ENCODE measurements at places on chromosomes 7 and 10.
A peak's percentile ranks its signal among the peaks of the same experiment; 100 is the strongest.

- DNase-seq: no peak
Measured at GRCh38 chr7:95205665-95206225, 118.6 kb downstream of the PON1 start.

DNA sequence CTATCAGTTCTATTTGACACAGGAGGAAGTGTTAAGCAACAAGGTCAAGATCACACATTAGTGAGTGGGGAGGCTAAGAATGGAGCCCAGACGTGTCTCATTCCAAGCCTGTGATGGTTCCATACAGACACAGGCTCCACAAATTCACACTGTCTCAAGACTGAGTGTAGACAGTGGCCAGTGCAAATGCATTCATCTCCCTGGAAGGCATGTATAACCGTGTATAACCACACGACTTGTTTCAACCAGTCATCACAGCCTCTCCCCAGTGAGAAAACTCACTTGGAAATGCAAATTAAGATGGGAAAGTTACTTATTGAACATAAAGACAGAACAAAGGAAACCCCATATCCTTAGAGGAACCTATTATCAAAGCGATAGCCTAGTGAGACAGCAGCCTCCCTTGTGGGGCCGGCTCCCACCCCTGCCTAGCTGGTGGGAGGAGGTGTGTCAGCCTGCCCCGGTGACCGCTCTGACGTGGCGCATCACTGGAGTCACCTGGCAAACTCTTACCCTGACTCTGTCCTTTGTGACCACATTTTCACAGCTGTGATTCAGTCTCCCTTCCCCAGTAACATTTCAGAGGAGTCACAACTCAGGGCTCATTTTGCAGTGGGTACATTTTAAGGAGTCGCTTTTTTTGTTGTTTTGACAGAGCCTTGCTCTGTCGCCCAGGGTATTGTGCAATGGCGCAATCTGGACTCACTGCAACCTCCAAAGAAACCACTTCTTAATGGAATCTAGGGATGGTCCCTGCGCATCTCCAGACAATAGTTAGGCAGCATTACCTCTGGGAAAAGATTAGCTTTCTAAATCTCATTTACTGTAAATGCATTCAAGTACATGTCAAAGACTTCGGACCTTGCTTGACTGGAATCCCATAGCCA, 126.6 kb upstream of the PARD3 start:
- DNase-seq: no peak

- no peak for DNase-seq
Measured at GRCh38 chr10:44071479-44071878, 313.4 kb downstream of the CXCL12 start.

DNA sequence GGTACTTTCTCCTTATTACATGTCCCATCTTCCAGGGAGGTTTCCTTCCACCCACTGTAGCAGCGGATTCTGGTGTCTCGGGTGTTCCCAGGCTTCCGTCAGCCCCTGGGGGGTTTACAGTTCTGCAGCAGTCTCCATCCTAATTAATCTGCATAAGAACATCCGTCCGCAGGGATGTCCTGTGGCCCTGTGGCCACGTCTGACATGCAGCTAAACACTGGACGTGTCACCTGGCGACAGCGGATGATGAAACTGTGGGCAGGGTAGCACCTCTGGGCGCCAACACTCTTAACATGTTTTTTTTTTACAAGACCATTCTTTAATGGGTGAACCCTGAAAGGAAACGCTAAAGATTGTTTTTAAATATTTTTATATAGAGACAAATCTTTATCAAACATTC, 58.2 kb downstream of the DIP2C start:
- DNase-seq: no peak

DNA sequence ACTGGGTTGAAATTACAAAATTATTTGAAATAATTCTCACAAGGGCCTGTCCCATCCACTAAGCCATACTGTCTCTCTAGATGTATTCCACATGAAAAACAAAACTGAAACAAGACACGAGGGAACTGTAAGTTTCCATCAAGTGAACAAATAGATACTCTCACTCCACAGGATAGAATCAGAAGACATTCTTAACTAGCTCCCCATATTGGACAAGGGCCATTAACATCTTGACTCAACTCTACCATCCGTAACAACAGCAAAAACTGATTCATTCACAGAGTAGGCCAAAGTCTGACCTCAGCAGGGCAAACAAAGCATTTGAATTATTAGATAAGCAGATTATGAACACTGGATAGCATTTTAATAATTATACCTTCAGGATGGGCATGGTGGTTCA, 29.1 kb downstream of the UBE2H start:
- DNase-seq: no peak

- DNase-seq: no peak
Measured at GRCh38 chr10:118373786-118374185, 31.7 kb upstream of the FAM204A start.

DNA sequence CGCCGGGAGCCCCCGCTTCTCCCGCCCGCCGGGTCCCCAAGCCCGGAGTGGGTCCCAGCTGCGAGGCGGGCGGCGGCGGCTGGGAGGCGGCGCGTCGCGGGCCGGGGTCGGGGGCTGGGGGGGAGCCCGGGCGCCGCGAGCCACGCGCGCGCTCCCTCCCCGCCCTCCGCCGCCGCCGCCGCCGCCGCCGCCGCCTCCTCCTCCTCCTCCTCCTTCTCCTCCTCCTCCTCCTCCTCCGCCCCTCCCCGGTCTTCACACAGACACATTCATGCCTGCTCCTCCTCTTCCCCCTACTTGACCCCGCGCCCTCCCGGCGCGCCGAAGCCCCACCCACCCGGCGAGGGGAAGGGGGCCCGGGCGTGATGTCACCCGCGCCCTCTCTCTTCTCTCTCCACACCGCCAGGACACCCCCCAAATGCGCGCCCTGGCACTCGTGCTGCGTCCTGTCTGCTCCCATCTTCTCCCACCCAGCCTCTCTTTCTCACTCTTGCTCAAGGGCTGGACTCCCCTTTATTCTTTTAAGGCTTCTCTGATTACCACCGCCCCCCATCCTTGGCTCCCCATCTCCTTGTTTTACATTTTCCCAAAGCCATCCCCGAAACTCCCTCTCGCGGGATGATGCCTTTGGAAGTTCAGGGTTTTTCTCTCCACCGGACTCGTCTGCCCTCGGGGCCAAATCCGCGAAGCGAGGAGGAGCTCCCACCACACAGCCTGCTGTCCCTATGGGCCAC, 967 bp upstream of the GLI3 start:
- DNase-seq: no peak

DNA sequence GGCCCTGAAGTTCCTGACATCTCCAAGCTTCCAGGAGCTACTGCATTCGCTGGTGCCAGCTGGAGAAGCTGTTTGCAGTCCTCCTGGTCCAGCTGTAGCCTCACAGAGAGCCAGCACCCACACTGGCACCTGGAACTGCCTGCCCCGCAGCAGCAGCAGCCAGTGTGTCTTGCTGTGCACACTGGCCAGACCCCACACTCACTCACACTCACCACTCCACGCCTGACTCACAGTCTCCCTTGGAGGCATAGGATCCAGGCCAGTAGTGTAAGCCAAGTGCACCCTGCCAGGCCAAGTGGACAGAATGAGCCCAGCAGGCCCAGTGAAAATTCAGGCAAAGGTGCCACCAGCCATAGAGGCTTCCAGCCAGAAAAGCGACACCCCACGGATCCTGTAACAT, 566.3 kb downstream of the GRM8 start:
- no peak for DNase-seq

GRCh38 chr7:137245890-137246289, 97.6 kb downstream of the PTN start:
- DNase-seq: no peak

DNA sequence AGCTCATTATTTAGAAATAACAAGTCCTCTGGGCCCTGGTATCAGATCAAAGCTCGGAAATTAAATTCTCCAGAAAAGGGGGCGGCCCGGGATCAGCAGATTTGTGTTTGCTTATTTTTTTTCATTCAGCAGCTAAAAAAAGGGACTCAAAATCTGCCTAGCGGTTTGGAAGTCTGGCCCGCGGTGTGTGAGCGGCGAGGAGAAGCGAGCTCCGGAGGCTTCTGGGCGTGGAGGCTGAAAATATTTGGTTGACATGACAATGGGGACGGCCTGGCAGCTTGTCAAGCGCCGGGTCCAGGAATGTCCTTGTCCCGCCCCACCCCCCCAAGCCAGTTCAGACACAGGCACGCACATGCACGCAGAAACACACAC, 43.4 kb downstream of the FOXL3 start:
- no peak for DNase-seq

- DNase-seq: no peak
Measured at GRCh38 chr10:20281579-20281978, 465.3 kb downstream of the PLXDC2 start.

GRCh38 chr7:1290026-1290678, 57.5 kb downstream of the UNCX start:
- peak; percentile 34 for DNase-seq

GRCh38 chr10:91311601-91312381, 91.3 kb downstream of the PCGF5 start:
- DNase-seq: no peak

DNA sequence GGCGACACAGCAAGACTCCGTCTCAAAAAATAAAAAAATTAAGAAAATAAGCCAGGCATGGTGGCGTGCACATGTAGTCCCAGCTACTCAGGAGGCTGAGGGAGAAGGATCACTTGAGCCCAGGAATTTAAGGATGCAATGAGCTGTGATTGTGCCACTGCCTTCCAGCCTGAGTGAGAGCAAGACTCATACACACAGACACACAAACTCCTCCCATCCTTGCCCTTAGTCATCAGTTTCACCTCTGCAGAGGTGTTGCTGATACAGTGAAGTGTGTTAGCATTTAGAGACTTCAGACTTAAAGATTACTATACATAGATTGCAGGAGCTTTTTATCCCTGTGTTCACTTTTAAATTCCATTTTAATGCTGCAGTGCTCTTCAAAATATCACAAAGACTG, 5.5 kb upstream of the H2AZ2 start:
- DNase-seq: no peak

GRCh38 chr10:63489838-63490237, 24.1 kb upstream of the JMJD1C start:
- DNase-seq: no peak

GRCh38 chr10:15660990-15661389, 58.7 kb downstream of the ITGA8 start:
- DNase-seq: no peak

DNA sequence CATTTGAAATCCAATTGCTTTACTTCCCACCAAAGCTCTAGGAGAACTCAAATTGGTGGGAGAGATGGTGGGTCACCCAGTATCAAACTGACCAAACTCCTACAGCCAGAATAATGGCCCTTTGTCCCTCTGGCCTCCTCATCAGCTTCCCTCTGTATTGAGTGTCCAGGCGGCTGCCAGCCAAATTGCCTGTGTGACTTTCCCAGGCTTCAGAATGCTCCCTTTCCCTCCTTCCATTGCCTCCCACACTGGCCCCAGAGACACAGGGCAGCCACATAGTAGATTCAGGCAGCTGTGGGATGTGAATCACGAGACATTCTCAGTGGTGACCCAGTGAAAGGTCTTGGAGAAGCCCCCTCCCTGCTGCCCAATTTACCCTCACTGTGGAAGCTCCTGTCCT, 12.7 kb upstream of the VDAC2 start:
- no peak for DNase-seq

DNA sequence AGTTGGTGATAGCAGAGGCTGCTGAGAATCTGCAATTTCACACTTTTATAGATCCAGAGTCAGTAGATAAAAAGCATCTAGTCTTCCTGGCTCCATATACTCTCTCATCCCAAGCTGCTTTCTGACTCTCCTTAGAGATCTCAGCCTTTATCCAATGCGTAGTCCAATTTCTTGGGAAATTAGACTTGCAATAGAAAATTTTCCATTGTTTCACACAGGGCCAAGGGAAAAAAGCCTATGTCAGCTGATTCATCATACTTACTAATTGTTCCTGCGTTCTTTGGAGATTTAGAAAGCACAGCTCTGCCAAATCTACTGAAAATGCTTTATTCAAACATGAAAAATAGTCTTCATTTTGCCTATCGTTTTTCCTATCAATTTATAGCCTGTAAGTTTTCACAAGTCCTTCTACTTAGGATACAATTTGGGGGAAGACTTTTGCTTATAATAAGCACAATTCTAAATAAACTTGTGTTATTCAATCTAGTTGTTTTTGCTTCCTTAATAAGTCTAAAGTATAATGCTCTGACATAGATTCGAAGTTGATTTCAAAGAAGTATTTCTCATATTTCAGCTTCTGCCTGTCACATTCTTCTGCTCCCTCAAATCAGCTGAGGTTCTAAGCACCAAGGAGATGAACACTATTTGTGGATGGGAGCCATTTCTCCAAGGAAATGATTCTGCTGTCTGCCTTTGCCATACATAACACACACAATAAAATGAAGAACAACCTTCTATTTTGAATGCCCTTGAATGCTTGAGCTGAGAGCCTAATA, 165.4 kb downstream of the ADAM12 start:
- no peak for DNase-seq

- no peak for DNase-seq
Measured at GRCh38 chr10:126204320-126204719, 184.0 kb downstream of the ADAM12 start.

- DNase-seq: no peak
Measured at GRCh38 chr7:130995252-130996081, 261.5 kb upstream of the KLF14 start.

GRCh38 chr10:58404001-58404400, 18.8 kb downstream of the TFAM start:
- no peak for DNase-seq

DNA sequence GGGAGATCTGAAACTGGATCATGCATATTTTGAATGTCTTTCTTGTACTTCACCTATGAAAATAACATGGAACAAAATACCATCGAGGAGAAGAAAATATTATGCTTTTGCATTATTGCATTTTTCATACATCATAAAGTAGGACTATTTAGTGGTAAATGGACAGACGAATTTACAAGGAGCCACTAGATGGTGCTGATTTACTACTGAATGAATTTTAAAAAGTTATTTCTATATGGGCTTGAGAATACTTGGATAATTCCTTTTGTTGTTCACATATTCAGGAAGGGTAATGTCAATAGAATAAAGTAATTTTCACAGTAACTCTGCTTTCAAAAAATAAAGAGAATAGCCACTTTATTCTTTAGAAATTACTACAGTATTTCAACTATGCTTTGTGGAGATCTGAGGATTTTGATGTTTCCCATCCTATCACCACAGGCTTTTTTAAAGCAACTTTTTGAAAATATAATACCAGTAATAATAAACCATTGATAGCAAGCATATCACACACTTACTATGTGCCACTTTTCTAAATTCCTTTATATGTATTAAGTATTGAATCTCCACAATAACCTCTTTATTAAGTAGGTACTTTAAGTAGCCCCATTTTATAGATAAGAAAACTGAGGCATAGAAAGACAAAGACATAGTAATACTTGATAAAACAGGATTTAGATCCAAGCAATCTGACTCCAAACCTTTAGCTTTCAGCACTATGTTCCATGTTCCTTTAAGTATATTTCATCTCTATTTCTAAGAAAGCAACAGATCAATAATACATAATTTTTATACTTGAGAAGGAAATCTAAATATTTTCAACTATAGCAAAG, 38.6 kb downstream of the NEBL start:
- no peak for DNase-seq

GRCh38 chr10:93124580-93125318, 51.1 kb downstream of the CYP26A1 start:
- DNase-seq: no peak

- DNase-seq: no peak
Measured at GRCh38 chr10:126384269-126384873, 3.9 kb downstream of the ADAM12 start.
